Activated naive CD8-positive, alpha-beta T cell treated with anti-CD3 and anti-CD28 coated beads for 36 hours (primary cell): ENCODE measurements at places on chromosomes 12 and 14. TPM values are rescaled to one million over a fixed set of nuclear protein-coding genes. Genes with fewer than 3 reads are reported as not detected.

DNA sequence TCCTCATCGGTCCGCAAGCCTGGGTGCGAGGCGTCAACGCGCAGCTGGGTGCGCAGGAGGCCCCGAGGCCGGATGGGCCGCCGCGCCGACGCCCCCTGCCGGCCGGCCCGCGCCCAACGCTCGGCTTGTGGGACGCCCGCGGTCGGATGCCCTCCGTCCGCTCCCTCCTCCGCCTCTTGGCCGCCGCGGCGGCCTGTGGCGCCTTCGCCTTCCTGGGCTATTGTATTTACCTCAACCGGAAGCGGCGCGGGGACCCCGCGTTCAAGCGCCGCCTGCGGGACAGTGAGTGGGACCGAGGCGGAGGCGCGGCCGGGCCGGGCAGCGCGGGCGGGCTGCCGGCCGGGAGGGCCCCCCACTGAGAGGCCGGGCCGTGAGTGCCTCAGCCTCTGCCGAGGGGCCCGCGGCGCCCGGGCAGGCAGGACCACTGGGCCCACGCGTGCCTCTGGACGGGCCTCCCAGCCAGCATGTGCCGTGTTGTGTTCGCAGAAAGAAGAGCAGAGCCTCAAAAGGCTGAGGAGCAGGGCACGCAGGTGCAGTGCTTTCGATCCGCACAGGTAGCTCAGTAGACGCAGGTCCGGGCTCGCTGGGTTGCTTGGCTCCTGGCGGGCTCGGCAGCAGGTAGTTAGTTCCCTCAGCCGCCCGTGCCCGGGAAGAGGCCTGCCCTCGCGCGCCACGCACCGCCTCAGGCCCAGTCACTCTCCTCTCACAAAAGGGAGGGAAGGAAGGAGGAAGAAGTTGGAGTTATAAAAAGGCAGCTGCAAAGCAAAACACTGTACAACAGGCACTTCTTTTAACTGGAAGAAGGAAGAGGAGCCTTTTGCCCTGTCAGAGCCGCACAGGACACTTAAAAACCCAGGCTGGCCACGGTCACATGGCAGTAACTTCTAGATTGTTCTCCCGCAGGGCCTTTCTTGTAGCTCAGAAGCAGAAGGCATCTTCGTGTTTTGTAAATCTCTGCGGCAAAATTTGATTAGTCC is at the start of gene TOMM20L:
TOMM20L (plus strand) TSS at position 119 of the 977 bp plus-strand sequence; CDS start at position 147, 28 bp downstream.
- peak within 1 kb of the TSS; percentile 69 for H3K27ac ChIP-seq
- H3K4me1 ChIP-seq = peaks cover 7% of the 10 kb centered on the region
- peak within 1 kb of the TSS; percentile 70 for H3K4me3 ChIP-seq

The PRB2 gene
- not detected for total RNA-seq

The DPY19L2 gene
- 6.2 TPM for total RNA-seq

GRCh38 chr12:3170423-3171194 is 93.4 kb downstream of the TSPAN9 start:
- peaks cover 11% of the 10 kb centered on the region for H3K27me3 ChIP-seq
- H3K27ac ChIP-seq = no peak overlapping the region
- H3K4me1 ChIP-seq = peaks cover 2% of the 10 kb centered on the region
- no peaks in the 10 kb centered on the region for H3K36me3 ChIP-seq
- no peak overlapping the region for H3K4me3 ChIP-seq
- no peak for DNase-seq

- H3K4me3 ChIP-seq = no peak overlapping the region
- DNase-seq = no peak
- H3K4me1 ChIP-seq = peaks cover 17% of the 10 kb centered on the region
- peaks cover 6% of the 10 kb centered on the region for H3K27me3 ChIP-seq
Measured at GRCh38 chr12:6268484-6269157, 41.9 kb upstream of the PLEKHG6 start.

The CARMIL3 gene
- total RNA-seq = 0.56 TPM

- H3K4me3 ChIP-seq = no peak overlapping the region
- no peak for DNase-seq
- H3K27ac ChIP-seq = no peak overlapping the region
- H3K36me3 ChIP-seq = no peaks in the 10 kb centered on the region
- H3K27me3 ChIP-seq = no peaks in the 10 kb centered on the region
- H3K4me1 ChIP-seq = no peaks in the 10 kb centered on the region
Measured at GRCh38 chr12:99309812-99310211, 337.7 kb upstream of the GARIN6 start.

GRCh38 chr12:124612410-124612680 is 44.9 kb upstream of the NCOR2 start:
- H3K4me1 ChIP-seq = peaks cover 27% of the 10 kb centered on the region
- H3K27ac ChIP-seq = no peak overlapping the region
- no peaks in the 10 kb centered on the region for H3K36me3 ChIP-seq
- peaks cover 19% of the 10 kb centered on the region for H3K27me3 ChIP-seq

DNA sequence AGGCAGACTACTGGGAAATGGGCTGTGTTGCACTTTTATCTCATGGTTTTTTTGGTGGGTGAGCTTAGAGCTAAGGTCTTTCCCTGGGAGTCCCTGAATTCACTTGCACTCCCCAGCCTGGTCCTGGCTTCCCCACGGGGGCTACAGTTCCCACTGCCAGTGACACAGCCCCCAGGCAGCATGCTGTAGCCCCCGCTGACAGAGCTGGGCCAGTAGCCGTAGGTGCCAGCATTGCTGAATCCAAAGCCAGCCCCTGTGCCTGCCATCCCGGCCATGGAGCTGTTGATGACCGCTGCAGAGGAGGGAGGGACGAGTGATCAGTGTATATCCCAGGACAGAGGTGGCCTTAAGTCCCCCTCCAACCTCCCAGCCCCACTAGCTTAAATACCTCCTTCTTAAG is 6.9 kb upstream of the KRT72 start:
- H3K27me3 ChIP-seq = no peaks in the 10 kb centered on the region
- no peak overlapping the region for H3K27ac ChIP-seq
- H3K36me3 ChIP-seq = peaks cover 2% of the 10 kb centered on the region
- DNase-seq = no peak

The IFT43 gene
- 9.0 TPM for total RNA-seq

DNA sequence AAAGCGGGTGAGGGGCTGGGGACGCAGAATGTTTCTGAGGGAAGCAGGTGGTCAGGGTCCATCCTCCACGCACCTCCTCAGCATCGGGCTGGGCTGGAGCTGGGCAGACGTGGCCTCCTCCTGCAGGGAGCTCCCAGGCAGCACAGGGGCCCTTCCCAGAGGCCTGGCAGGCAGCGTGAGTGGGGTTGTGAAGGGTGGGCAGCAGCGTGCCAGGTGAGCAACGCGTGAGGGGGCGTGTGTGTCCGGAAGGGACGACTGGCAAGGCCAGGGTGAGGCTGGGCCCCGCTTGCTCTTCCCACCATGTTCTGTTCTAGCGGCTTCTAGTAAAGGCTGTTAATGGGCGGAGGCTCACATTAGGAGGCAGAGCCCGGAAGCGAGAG is 17.1 kb downstream of the ANKRD9 start:
- no peaks in the 10 kb centered on the region for H3K27me3 ChIP-seq
- DNase-seq = no peak
- H3K36me3 ChIP-seq = no peaks in the 10 kb centered on the region
- H3K4me3 ChIP-seq = no peak overlapping the region

DNA sequence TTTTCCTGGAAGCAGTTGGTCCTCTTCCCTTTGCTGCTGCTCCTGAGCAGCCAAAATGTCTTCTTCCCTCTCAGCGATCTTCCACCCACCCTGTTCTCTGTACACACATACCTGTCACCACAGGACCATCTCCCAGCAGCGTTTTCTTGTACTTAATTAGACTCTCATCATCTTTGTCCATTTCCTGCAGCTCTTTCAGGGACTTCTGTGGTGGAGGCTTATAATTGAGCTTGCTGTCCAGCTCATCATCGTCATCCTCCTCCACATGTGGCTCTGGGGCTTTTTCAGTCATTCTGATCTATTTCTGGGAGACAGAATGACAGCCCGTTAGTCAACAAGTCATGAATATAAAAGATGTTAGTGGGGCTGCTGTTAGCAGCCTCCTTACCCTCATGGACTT is 11.0 kb downstream of the ARHGDIB start:
- H3K4me1 ChIP-seq = peaks cover 82% of the 10 kb centered on the region
- DNase-seq = no peak
- H3K27ac ChIP-seq = peak overlapping the region; percentile 93
- no peaks in the 10 kb centered on the region for H3K27me3 ChIP-seq
- peak overlapping the region; percentile 86 for H3K4me3 ChIP-seq
- peaks cover 72% of the 10 kb centered on the region for H3K36me3 ChIP-seq

- H3K4me1 ChIP-seq = peaks cover 21% of the 10 kb centered on the region
- peak overlapping the region; percentile 84 for H3K4me3 ChIP-seq
- DNase-seq = no peak
- peak overlapping the region; percentile 96 for H3K27ac ChIP-seq
- H3K27me3 ChIP-seq = no peaks in the 10 kb centered on the region
Measured at GRCh38 chr14:59964251-59965007, 44.5 kb downstream of the LRRC9 start.

DNA sequence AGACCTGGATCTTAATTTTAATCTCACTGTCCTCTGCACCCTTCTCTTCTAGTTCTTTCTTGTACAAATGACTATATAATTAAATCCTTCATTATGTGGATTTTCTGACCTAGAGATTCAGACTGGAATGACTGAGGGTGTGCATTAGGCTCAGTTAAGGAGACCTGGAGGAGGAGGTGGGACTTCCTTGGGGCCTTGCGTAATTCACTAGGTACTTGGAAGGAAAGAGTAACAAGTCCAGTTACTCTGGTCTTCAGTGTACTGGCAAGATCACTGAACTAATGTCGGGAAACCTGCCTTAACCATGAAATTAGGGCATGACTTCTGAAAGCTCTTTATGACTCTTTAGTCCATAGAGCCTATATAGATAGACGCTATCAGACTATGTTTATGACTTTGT is 441.4 kb downstream of the EGLN3 start:
- H3K4me1 ChIP-seq = no peaks in the 10 kb centered on the region
- H3K27ac ChIP-seq = no peak overlapping the region
- H3K27me3 ChIP-seq = no peaks in the 10 kb centered on the region
- H3K4me3 ChIP-seq = no peak overlapping the region
